ENCODE measurements at places on chromosomes 16 and 17. TPM values are rescaled to one million over a fixed set of nuclear protein-coding genes. Genes with fewer than 3 reads are reported as not detected.

DNA sequence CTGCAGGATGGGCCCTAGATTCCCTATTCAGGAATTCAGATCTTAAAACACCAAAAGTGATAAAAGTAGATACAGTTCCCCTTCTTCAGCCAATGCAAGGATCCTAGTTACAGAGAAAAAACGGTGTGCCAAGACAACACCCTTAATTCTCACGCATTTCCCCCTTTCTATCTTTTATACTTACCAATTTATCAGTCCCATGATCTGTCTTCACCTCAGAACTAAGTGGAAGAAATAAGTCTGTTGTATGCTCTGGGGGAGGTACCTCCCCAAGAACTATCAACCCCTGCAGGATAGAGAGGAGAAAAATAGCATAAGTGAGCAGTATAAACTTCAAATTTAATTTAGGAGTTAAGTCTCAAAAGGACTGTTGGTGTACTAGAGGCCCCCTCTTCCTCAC is 83.2 kb downstream of the STH start:
- ATAC-seq: no peak
- H3K4me3 ChIP-seq: no peak overlapping the region
- H3K27me3 ChIP-seq: no peaks in the 10 kb centered on the region
- peaks cover 67% of the 10 kb centered on the region for H3K36me3 ChIP-seq
- H3K27ac ChIP-seq: peak overlapping the region; percentile 54

GRCh38 chr17:71511266-71511995 is 609.4 kb upstream of the SOX9 start:
- H3K36me3 ChIP-seq: no peaks in the 10 kb centered on the region
- H3K27me3 ChIP-seq: peaks cover 3% of the 10 kb centered on the region
- H3K27ac ChIP-seq: no peak overlapping the region
- ATAC-seq: no peak
- no peaks in the 10 kb centered on the region for H3K4me1 ChIP-seq

The PHOSPHO1 gene
- total RNA-seq: not detected

The GDPD3 gene
- 13.4 TPM for total RNA-seq

DNA sequence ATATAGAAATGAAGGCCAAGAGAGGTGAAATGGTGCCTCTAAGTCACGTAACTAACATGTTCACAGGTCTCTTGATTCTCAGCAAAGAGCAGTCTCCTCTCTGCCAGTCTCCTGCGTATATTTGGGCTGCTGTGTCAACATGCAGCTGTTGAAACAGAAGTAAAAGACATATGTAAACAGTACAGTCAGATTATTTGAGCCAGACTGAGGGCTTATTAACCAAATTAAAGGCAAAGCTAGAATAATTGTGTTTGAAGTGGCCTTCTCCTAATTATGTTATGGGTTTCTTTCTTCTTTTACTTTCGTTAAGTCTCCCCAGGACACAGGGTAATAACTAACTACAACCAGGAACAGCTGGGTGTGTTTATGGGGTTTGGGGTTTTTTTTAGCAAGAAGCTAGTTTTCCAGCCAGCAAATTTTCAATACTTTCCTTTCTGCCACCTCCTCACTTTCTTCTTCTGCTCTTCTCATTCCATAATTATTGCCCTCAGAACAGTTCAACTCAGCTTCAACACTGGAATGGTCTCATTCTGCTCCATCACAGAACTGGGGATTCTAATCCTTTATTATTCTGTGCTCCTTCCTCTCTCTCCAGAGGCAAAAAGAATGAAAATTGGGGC is 18.4 kb downstream of the G6PC1 start:
- ATAC-seq: no peak
- H3K27ac ChIP-seq: no peak overlapping the region
- H3K27me3 ChIP-seq: peaks cover 8% of the 10 kb centered on the region
- no peak overlapping the region for H3K4me3 ChIP-seq
- H3K36me3 ChIP-seq: no peaks in the 10 kb centered on the region

GRCh38 chr17:52465407-52465806 is 306.9 kb upstream of the CA10 start:
- H3K27me3 ChIP-seq: no peaks in the 10 kb centered on the region
- H3K4me1 ChIP-seq: no peaks in the 10 kb centered on the region
- no peak overlapping the region for H3K4me3 ChIP-seq
- no peak for ATAC-seq
- no peak overlapping the region for H3K27ac ChIP-seq

- peaks cover 10% of the 10 kb centered on the region for H3K27me3 ChIP-seq
- H3K4me1 ChIP-seq: no peaks in the 10 kb centered on the region
- ATAC-seq: no peak
- no peak overlapping the region for H3K4me3 ChIP-seq
- no peak overlapping the region for H3K27ac ChIP-seq
Measured at GRCh38 chr17:10779609-10780008, 24.3 kb downstream of the TMEM238L start.

DNA sequence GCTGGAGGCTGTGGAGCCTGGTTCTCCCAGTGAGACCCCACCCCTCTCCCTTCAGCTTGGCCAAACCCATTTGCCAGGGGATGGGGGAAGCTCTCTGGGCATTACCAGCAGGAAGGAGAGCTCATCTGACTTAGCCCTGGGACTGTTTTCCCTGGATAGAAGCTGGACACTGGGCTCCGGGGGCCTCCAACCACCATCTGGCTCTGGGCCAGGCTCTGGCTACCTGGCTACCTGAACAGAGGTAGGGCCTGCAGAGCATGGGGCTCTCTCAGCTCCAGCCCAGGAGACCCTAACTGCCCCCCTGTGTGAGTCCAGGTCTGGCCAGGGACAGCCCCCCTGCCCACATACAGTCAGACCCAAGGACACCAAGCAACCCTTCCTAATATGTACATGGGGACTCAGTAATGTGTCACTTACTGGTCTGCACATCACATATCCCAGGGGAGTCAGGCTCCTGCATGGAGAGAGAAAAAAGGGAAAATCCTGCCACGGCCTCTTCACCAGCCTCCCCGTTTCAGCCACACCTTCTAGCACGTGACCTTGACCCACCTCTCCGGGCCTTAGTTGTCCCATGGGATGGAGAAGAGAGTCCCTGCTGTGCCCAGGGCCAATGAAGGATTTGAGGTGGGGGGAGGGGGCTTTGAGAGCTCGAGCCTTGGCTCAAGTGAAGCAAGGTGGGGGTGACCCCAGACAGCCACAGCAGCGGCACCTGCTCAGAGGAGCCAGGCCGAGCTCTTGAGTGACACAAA is 13.8 kb downstream of the CNGB1 start:
- H3K4me3 ChIP-seq: no peak overlapping the region
- H3K4me1 ChIP-seq: no peaks in the 10 kb centered on the region

GRCh38 chr16:2341456-2342447 is 1.2 kb upstream of the ABCA3 start:
- H3K36me3 ChIP-seq: no peaks in the 10 kb centered on the region
- no peak overlapping the region for H3K27ac ChIP-seq
- peaks cover 5% of the 10 kb centered on the region for H3K4me1 ChIP-seq
- no peak for ATAC-seq
- peak overlapping the region; percentile 53 for H3K4me3 ChIP-seq

DNA sequence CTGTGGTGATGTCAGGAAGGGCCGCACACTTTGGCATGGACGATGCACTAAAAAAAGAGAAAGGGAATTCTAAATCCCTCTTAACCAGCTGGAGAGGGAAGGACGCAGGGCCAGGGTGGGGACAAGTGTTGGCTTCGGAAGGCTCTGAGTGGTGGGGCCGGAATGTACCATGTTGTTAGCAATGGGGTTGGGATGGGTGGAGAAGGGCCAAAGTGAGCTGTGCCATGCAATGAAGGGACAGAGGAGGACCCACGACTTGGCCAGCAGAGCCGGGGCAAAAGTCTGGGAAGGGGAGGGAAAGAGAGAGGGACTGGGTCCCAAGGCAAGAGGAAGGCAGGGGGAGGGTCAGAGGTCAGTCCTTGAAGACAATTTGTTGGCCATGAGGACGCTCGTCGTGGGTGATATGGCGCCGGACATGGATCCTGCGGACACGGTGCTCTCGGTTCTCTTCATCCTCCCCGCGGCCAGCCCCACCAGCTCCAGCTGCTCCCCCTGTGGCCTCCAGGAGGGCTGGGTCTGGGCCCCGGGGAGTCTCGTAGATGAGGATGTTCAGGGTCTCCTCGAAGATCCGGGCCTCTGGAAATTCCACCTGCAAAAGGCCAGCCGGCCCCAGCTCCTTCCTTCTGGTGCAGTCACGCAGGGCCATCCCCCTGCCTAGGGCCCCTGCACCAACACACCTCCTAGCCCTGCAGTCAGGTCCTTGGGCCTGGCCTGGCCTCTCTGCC is 6.4 kb downstream of the ASPHD1 start:
- peaks cover 5% of the 10 kb centered on the region for H3K4me1 ChIP-seq
- H3K27me3 ChIP-seq: no peaks in the 10 kb centered on the region
- H3K36me3 ChIP-seq: no peaks in the 10 kb centered on the region
- ATAC-seq: no peak
- H3K27ac ChIP-seq: no peak overlapping the region
- no peak overlapping the region for H3K4me3 ChIP-seq

DNA sequence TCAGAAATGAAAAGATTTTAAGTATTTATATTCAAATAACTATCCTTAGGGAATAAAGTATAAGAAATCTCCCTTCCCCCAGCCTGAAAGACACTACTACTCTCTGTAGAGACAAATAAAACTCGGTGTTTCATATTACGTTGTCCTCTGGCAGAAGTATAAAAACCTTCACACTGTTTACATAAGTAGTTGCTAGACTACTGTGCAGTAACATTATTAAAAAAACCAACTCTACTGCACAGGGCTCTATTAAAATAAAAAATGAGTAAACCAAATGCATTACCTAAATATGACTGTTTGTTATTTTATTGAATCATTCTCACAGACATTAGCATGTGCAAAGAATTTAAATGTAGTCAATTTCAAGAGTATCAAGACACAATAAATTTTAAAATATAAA is 67.4 kb downstream of the MED13 start:
- no peak overlapping the region for H3K4me3 ChIP-seq
- peaks cover 79% of the 10 kb centered on the region for H3K36me3 ChIP-seq
- H3K4me1 ChIP-seq: peaks cover 24% of the 10 kb centered on the region
